ENCODE measurements at places on chromosomes 6 and 20. TPM values are rescaled to one million over a fixed set of nuclear protein-coding genes. Genes with fewer than 3 reads are reported as not detected.

Gene HLA-DOA
- polyA plus RNA-seq: 0.46 TPM

- DNase-seq: no peak
Measured at GRCh38 chr20:19770375-19770774, 12.3 kb downstream of the RIN2 start.

Gene EPB41L1
- 17.6 TPM for polyA plus RNA-seq

Gene RBM24
- polyA plus RNA-seq: 0.38 TPM

DNA sequence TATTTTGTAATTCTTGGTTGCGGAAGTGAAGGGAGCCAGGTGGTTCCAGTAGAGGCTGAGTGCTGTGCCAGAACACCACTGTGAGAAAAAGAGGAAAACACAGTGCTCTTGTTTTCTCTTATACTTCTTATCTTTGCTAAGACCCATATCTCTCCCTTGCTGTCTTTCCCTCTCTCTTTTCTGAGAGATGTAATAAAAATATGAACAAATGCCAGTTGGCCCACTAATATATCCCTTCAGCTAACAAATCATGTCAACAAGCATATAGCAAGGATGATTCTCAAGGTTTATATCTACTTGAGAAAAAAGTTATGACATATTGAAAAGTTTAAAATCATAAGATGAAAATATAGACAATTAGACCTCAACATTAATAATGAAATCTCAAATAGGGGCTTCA, 758.3 kb downstream of the HDGFL1 start:
- DNase-seq: no peak

GRCh38 chr20:44428174-44429016, 47.3 kb upstream of the TTPAL start:
- no peak for DNase-seq

- peak; percentile 11 for DNase-seq
Measured at GRCh38 chr6:51842804-51843378, 244.5 kb downstream of the PKHD1 start.

All from pancreas (tissue), 10 donors.